Omental fat pad (tissue), 4 donors: ENCODE measurements at places on chromosomes 16 and 17.
A peak's percentile ranks its signal among the peaks of the same experiment; 100 is the strongest.

GRCh38 chr16:30786936-30787612 lies at the start of gene ZNF629:
Gene ZNF629, minus strand, starts transcription at chr16:30787205. Its CDS starts 2,723 bp downstream, at chr16:30784482.
- peak; percentile 34 for DNase-seq

- DNase-seq: no peak
These were observed 2.4 kb downstream of the PRSS22 start for GRCh38 chr16:2855536-2855935.

- no peak for DNase-seq
These were observed 46.3 kb upstream of the DNAH17 start for GRCh38 chr17:78623541-78623940.

GRCh38 chr16:81748476-81749198 lies 30.5 kb upstream of the PLCG2 start:
- no peak for DNase-seq
